ENCODE measurements at places on chromosomes 4 and X.

- no peak for DNase-seq
These were observed 23.3 kb upstream of the GPR50 start for GRCh38 chrX:151153086-151153485.

DNA sequence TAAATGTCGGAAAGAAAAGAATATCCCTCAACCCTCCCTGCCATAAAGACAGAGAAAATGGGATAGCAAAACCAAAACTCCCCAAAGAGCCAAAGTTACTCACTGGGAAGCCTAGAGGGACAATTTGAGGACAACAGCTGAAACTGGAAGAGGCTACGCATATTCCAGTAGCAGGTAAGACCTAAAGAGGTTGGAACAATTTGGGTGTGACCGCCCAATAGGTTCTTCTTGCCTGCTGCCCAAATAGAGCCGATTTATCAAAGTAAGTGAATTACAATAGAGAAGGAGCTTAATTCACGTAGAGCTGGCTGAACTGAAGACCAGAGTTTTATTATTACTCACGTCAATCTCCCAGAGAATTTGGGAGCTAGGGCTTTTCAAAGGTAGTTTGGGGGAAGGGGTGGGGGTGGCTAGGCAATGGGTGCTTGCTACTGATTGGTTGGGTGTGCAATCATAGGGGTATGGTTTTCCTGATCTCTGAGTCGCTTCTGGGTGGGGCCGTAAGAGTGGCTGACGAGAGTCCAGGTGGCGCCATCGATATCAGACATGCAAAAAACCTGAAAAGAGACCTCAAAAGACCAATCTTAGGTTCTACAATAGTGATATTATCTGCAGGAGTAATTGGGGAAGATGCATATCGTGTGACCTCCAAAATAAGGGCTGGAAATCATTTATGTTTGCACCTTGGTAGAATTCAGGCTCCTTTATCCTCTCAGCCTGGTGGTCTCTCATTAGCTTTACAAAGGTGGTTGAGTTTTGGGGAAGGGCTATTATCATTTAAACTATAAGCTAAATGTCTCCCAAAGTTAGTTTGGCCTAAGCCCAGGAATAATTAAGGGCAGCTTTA, 39.0 kb upstream of the SLC7A3 start:
- peak; percentile 17 for DNase-seq

DNA sequence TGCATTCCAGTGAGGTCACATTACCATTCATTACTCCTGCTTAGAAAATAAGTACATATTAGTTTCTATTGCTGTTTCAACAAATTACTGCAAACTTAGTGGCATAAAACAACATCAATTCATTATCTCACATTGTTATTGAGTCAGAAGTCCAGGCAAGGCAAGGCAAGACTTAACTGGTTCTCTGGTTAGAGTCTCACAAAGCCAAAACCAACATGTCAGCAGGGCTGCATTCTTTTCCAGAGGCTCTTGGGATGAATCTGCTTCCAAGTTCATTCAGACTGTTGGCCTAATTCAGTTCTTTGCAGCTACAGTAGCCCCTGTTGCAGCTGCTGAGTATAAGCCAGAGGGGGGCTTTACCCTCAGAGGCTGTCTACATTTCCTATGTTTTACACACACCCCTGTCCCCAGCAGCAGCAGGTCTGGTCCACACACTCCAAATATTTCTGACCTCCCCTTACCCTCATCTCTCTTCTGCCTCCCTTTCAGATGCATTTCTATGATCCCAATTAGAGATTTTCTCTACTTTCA, 892.1 kb upstream of the EPHA5 start:
- DNase-seq, result no peak

DNA sequence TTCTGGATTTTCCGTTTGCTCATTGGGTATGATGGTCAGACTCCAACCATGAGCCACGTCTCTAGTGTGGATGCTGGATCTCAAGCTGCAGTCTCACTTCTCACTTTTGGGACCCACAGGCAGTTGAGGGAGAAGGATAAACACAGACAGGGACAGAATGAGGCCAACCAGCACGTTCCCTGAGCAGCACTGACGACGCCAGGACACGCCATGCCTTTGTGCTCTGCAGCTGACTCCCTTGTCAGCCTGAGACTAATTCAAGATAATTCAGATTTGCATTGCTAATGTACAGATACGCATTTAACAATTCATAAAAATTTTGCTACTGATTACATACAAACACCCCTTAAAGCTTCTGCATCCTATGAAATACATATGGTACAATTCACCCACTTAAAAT, 106.5 kb downstream of the FAM193A start:
- no peak for DNase-seq

DNA sequence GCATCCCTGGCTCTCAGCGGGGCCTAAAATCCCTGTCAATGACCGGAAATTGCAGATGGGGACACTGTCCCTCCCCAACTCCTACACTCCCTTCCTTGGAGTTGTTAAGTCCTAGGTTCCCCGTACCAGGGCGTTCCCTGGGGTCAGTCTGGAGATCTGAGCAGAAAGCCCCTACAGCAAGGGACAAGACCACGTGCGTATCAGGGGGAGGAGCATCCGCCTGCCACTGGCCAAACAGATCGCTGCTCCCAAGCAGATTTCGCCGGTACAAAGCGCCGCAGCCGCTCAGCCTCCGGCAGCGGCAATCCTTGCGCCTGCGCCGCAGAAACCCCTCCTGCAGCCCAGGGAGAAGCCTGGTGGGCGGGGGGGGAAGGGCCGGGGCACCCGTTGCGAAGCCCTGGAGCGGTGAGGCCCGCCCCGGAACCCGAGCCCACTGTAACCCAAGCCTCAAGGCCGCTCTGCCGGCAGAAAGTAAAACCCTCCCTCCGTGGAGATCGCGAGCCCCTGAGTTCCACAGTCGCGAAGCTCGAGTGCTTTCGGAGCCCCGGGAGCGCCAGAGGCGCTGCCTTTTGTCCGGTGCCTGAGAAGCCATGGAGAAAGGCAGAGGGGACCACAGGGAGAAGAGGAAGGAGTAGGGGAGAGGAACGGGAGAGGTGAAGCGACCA, 2.7 kb downstream of the CRMP1 start:
- no peak for DNase-seq

DNA sequence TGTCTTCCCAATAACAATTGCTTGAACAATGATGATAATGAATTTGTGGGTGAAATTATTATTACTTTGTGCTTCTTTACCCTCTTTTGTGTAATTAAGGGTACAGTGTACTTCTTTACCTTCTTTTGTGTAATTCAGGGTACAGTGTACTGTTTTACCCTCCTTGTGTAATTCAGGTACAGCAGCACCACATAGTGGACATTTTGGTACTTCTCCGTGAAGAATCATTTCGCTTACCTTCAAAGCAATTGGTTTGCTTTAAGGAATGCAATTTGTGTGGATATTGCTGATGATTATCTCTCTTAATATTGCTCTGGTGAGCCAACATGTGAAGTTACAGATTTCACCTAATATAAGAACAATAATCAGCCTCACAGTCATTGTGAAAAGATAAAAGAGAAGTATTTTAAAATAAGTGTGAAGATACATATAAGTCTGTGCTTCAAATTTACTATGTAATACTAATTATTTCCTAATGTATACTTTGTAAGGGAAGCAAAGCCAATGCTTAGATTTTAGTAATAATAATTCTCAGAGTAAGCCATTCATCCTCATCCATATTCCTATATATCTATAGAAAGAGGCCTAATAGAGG, 27.2 kb upstream of the SEC24B start:
- peak; percentile 37 for DNase-seq

GRCh38 chr4:141807103-141807891, 170.9 kb downstream of the IL15 start:
- DNase-seq, result no peak

DNA sequence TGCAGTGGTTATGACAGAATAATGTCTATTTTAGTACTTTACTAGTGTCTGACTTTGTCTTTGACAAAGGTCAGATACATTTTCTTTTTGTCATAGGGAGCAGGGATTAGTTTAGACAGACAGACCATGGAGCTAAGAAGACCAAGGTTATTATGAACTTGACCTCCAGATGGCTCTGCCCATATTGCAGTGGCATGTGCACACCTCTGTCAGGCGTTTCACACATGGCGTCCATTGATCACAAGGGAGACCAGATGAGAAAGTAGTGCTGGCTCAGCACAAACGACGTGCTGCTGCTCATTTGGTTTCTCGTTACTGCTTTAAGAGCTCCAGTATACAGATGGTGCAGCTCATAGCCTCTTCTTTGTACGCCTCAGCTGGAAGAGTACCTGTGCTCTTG, 56.3 kb upstream of the HPSE start:
- no peak for DNase-seq

GRCh38 chr4:138616775-138617174, 374.6 kb upstream of the SLC7A11 start:
- DNase-seq, result no peak

GRCh38 chr4:78584863-78585547, 33.4 kb downstream of the ANXA3 start:
- DNase-seq, result no peak

DNA sequence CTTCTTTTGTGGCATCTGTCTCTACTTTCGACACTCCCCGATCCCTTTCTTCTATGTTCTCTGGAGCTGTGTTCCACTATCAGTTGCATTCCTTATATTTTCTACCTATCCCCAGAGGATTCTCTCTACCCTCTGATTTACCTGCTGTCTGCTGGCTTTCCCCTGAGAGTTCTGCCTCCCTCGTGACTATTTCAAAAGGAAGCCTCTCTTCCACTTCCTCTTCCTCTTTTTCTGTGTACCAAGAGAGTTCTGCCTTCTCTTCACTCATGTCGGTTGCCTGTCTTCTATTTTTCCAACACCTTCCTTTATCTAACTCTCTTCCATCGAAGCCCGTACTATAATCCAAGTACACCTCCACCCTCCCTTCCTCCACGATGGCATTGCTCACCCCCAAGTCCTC, 631.7 kb downstream of the SMARCA1 start:
- no peak for DNase-seq

DNA sequence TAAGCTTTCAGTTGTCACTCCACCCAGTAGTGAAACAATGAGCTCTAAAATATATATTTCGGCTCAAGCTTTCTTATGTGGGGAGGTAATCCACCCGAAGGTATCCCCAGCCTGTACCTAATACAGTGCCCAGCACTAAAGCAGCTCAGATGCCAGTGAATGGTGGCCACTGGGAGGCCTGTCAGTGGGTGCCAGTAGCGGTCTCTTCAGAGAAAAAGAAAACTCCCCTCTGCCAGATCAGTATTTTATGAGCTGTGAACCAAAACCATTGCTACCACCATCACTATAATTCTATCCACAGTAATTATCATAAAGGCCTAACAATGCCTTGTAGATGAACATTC, 835 bp upstream of the NFKB1 start:
- DNase-seq, result peak; percentile 31

DNA sequence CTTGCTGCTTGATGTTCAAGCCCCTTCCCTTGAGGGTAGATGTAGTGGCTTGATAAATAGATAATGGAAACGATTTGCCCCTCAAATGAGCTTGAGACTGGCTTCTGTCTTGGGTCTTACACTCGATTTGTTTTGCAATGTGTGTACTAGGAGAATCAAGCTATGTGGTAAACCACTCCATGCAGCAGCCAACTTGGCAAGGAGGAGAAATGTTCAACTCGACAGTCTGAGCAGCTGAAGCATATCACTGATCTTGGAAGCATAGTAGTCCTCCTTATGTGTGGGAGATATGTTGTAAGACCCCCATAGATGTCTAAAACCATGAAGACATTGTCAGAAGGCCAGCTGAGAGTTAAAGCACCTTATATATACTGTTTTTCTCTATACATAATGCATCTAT, 125.3 kb downstream of the CCNG2 start:
- DNase-seq, result no peak

DNA sequence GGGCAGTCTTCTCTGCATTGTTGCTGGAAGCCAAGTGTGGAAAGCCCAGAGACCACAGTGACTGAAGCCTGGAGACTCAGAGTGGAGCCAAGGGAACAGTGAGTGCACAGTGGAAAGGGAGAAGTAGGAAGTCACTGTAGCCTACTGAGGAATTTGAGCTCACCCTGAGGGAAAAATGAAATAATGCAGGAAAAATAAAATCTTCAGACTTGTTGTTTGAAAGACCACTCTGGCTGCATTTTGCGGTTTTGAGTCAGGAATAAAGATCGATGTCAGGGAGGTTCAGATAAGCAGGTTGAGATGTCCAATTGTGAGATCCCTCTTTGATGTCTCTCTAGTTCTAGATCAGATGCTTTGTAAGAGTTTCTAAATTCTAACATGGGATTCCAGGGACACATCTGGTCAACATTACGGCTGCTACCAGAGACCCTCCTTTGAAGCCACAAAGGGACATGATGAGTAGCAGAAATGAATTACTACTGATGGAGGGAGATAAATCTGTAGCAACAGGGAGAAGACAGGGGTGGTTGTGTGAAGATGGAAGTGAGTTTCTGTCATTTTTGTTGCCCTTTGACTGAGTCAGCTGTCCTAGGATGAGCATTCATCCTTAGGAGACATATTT, 8.4 kb downstream of the ADH4 start:
- DNase-seq, result no peak

DNA sequence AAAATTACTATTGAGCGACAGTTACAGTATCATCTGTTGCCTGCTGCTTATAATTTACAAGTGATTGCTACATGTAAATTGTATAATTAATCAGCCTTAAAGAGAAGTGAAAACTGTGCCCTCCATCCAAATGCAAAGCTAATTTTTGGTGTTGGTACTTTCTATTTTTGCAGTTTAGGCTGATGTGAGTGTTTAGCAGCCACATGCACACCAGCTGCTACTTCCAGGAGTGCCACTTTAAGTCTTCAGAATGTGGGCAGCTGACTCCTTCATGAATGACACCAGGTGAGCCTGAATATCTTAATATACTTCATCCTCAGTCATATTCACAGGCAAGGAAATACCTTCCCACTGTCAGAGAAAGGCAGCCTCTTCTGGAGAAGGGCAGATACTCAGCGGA, 149.8 kb upstream of the RASGEF1B start:
- DNase-seq, result no peak

DNA sequence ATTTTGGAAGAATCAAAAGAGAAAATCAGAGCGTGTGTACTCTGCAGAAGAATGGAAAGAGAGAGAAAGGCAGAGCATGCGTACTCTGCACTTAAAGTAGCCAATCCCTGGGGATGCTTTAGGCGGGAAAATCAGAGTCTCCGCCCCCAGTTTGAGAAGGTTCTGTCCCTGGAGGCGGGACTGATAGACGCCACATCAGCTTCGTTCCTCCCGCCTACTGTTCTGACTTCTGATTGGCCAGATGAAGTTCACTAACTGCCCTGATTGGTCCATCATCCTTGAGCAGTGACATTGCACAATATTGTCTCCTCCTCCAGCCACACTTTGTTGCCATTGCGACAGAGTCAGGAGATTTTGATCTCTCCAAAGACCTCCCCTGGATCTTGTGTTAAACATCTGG, 23.8 kb downstream of the SSX1 start:
- DNase-seq, result no peak

GRCh38 chr4:143346206-143346605, 9.5 kb downstream of the GAB1 start:
- DNase-seq, result no peak

Measured in CD4-positive, alpha-beta T cell treated with Interleukin-6 for 4 hours (primary cell).